PC-9 (cell line): ENCODE measurements at places on chromosomes 12 and 14.

DNA sequence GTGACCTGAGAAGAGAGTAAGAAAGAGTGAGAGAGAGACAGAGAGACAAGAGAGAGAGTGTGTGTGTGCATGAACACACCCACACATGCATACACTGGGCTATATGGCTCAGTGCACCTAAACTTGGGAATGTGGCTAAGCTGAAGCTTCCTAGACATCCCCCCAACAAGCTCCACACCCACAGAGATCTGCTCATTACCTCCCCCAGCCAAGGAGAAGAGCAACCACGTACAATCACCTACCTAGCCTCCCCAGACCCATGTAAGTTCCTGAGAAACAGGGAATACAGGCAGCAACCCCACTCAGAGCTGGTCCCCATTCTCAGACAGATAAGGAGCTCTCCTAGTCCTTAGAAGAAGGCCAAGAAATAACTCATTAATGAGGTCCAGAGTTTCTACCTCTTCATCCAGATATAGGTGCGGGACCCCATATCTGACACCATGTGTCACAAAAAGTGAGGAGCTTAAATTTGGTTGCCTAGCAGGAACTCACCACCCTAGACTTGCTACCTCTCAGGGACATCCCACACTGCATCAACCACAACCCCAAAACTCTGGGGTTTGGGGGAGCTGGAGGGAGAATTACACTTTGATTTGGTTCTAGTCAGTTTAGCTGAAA is 9.9 kb downstream of the AJUBA start:
- DNase-seq = no peak

DNA sequence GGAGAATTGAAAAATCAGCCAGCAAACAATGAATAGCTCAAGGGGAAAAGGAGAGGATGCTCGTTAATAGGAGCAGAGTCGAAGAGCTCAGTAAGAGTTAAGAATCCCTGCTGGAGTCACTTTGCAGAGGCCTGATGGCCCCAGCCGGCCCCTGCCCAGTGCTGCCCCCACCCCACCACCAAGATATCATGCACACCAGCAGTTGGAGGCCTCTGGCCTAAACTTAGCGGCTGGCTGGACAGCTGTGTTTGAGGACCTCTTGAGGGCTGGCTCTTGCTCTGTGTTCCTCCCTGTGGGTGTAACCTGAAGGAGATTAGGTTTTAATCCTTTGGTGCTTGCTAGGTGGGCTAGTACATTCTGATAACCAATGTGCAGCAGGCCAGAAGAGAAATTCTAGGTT is 142.0 kb downstream of the PLXNC1 start:
- DNase-seq = no peak

- DNase-seq = peak; percentile 78
Observed at GRCh38 chr12:99959549-99960170, 25.1 kb downstream of the ANKS1B start.

- DNase-seq = no peak
Observed at GRCh38 chr12:31105668-31106067, 32.0 kb downstream of the DDX11 start.
